ENCODE measurements at places on chromosomes 12 and 14.

DNA sequence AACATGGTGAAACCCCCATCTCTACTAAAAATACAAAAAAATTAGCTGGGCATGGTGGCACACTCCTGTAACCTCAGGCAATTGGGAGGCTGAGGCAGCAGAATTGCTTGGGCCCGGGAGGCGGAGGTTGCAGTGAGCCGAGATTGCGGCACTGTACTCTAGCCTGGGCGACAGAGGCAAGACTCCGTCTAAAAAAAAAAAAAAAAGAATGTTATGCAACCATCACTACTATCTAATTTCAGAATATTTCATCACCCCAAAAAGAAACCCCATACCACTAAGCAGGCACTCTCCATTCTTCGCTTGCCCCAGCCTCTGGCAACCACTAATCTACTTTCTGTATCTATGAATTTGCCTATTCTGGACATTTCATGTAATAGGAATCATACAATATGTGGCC, 68.8 kb upstream of the AMN start:
- DNase-seq = no peak

- DNase-seq = peak; percentile 49
These were observed 8.7 kb downstream of the MARK3 start for GRCh38 chr14:103393676-103394626.

DNA sequence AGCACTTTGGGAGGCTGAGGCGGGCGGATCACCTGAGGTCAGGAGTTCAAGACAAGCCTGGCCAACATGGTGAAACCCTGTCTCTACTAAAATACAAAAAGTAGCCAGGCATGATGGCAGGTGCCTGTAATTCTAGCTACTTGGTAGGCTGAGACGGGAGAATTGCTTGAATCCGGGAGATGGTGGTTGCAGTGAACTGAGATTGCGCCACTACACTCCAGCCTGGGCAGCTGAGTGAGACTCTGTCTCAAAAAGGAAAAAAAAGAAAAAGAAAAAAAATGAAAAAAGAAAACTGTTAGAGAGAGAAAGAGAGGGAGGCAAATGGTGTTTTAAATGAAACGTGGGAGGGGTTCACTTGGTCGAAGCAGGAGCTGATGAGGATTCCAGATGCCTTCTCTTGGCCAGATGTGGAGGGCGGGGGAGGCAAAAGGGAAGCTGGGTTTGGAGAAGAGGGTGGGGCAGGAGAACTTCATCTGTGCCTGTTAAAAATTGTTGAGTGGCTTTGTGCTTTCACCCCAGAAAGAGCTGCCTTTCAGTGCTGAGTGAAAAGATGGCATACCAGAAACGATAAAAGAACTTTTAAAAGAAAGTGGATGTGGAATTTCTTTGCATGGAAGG, 1.1 kb downstream of the EMP1 start:
- DNase-seq = no peak

DNA sequence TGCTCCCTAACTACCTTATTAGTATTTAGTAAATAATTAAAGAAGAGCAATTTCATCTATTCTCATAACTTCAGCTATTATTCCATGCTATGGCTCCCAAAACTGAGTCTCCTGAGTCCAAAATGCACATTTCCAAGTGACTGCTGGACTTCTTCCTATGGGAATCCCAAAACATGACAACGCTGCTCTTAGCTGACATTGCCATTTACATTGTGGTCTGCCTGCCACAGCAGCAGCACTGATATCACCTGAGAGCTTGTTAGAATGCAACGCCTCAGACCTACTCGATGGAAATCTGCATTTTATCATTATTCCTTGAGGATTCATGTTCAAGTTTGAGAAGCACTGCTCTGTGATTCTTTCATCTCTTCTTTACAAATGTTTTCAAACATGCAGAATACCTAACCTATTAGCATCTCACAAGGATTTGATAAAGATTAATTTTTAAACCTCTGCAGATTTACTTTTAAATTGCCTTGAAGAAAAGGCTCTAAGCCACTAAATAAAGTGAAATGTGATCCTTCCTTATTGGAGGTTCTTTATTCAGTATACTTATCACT, 77.7 kb downstream of the SEC23A start:
- DNase-seq = no peak

DNA sequence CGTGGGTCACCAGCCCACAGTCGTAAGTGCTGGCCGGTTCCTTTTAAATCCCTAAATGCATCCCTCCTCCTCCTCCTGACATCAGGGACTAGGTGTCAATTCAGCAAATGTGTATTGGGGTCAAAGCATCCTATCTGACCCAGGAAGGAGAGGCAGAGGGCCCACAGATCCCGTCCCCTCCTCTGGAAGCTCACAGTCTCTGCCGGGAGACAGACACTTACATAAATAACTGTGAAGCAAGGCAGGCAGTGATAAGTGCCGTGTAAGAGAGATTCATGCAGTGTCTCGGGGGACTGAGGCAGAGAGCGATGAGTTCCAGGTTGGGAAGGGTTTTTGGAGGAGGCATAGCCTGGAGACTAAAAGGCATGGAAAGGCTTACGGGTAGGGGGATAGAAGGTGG, 44.1 kb downstream of the HRK start:
- no peak for DNase-seq

- DNase-seq = peak; percentile 24
These were observed 552.1 kb upstream of the FBXO33 start for GRCh38 chr14:39984323-39984722.

DNA sequence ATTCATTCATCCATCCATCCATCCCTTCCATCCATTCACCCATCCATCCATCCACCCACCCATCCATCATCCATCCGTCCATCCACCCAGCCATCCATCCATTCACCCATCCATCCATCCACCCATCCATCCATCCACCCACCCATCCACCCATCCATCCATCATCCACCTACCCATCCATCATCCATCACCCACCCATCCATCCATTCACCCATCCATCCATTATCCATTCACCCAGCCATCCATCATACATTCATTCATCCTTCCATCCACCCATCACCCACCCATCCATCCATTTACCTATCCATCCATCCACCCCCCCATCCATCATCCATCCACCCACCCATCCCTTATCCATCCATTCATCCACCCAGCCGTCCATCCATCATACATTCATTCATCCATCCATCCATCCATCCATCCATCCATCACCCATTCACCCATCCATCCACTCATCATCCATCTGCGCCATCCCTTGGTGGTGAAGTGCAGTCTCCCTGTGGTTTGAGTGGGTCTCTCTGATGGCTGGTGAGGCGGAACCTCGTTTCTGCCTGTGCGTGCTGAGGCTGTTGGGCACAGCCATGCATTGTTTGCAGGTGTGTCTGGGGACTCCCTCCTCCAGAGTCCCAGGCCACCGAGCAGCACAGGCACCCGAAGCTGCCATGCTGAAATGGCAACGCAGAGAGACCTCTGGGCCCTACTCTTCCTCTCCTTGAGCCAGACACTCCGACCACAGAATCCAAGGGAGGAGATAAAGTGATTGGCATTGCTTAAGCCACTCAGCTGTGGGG, 22.7 kb downstream of the NOC4L start:
- no peak for DNase-seq

GRCh38 chr12:108299980-108300696, 39.0 kb downstream of the CMKLR1 start:
- no peak for DNase-seq

- DNase-seq = no peak
These were observed 31.7 kb downstream of the ACADS start for GRCh38 chr12:120757226-120757742.

DNA sequence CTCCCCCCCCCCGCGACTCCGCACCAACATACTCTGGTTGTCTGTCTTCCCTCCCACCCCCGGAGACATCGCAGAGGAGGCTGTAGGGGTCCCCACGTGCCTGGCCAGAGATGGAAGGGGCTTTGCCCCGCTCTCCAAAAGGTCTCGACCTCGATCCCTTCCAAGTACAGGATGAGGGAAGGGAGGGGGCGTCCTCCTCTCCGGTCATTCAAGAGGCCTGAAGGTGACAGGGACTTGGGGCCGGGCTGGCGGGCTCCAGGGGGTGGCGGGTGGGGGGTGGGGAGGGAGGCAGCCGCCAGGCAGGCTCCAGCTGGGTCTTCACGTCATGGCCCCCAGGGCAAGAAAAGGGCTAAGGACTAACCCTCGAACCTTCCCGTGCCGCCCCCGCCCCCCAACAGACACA, 15.1 kb downstream of the TBX3 start:
- DNase-seq = no peak

DNA sequence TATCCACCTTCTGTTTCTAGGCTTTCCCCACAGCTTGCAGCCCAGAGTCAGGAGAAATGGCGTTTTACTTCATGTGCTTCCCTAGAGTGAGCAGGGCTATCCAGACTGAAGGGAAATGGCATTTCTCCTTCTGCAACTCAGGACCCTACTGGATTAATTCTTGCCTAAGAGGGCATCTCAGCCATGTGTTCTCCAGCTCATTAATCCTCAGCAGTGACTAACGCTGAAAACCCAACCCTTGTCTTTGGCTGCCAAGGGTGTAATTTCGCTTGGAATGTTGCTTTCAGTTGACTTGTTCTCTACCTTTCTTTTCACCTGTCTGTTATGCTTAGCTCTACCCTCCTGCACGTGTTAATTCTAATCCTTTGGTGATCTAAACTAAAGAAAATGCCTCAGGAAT, 21.0 kb upstream of the EMP1 start:
- no peak for DNase-seq

DNA sequence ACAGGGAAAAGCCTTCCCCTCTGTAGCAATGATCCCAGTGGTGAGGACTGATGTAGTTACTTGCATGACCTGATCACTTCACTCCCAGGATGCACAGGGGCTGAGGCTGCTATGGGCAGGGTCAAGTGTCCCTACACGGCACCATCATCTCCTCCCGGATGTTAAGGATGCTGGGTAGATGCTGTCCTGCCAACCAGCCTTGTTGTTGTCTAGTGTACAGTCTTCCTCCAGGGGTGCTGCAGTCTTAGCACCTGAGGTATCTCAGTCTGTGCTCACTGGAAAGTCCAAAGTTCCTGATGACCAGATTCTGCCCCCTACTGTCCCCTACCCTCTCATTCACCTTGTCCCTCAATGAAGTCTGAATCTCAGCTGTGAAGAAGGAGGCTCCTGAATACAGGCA, 20.1 kb downstream of the CPM start:
- DNase-seq = no peak

- peak; percentile 93 for DNase-seq
These were observed 1.8 kb upstream of the BHLHE41 start for GRCh38 chr12:26126340-26127284.

- DNase-seq = no peak
These were observed 147.0 kb upstream of the SYT10 start for GRCh38 chr12:33586576-33586975.

GRCh38 chr14:37599507-37600368, 4.3 kb downstream of the TTC6 start:
- DNase-seq = peak; percentile 39

DNA sequence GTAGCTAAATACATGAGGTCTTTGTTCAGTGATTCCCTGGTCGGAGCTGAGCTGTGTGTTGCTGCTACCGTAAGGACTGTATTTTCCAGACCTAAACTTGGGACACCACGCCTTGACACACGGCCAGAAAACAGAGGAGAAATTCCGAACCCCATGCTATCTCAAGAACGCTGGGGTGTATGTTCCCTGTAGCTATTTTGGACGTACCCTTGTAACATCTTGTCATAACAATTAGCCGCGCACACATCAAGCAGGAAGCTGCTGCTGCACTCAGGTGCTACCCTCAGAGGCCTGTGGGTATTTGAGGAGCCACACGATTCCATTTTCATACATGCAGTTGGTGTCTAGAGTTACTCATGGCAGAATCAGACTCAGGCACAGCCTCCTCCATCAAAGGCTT, 255.0 kb downstream of the TMEM132C start:
- no peak for DNase-seq
